ENCODE measurements at places on chromosomes 3 and 15.

DNA sequence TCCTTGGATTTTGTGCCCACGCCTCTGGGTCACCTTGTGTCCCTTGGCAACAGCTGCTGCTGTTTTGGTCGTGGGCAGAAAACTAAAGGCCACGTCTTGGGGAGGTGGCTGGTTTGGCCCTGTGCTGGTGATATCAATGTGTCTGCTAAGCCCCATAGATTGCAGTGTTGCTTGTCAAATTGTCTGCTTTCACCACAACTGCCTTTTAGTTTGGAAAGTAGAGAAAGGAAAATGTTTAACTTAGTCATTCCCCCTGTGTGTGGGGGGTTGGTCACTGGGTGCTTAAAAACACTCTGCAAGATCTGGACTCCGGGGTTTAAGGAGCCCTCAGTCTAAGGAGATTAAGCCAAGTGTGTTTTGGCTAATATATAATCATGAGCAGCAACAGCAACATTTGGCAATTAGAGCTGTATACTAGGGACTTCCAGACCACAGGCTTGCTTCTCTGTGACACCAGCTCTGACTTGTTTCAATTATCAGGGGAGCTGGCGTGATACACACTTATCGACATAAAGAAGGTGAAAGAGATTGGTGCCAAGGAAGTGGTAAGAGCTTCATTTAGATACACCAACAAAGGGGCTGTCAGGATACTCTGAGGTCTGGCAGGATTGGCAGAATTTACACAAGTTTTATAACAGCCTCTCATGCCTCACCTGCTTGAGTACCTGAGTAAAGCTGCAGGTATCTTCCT lies 3.5 kb downstream of the SMAD3 start:
- DNase-seq = peak; percentile 59

- DNase-seq = peak; percentile 51
Observed at GRCh38 chr3:9384141-9384828, 13.1 kb upstream of the SETD5 start.

- DNase-seq = no peak
Observed at GRCh38 chr3:196169836-196170240, 41.4 kb downstream of the ZDHHC19 start.

DNA sequence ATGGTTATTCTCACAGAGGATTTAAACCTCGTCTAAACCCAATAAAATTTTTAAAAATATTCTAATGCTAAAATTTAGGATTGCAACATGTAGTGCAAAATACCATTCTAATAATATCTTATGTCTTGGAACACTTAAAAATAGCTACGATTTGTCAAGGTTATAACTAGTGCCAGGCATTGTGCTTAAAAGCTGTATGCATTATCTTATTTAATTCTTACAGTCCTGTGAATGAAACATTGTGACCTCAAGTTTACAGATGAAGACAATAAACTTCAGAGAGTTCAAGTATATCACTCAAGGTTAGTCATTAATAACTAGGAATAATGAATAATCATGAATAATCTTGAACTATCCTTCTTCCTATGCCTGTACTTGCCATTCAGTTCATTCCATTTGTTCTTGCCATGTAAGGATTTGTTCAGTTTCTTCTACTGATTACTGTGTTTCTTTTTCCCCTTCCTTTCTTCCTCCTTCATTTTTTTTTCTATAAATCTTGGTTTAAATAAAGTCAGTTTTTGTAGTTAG lies 897.6 kb upstream of the NR2F2 start:
- no peak for DNase-seq

- peak; percentile 23 for DNase-seq
Observed at GRCh38 chr3:56005196-56005805, 463.0 kb downstream of the ERC2 start.

DNA sequence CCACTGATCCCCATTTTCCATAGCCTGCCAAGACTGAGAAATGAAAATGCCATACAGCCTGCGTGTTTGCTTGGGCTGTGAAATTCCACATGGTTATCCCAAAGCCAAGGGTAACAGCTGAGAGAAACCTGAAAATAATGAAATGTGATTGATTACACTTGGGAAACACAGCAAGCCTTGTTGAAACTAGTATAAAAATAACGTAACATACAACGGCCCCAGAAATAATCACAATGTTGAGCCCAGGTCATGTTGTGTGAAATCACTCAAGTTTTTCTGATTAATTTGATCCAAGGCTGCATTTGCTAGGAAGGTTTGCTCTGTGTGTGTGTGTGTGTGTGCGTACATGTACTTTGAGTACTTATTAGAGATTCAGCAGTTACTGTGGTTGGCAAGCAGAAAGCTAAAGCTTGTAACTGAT lies 269.0 kb downstream of the OXSM start:
- DNase-seq = no peak

Data from astrocyte of the spinal cord (primary cell).